ENCODE measurements at places on chromosomes 16 and 17.

DNA sequence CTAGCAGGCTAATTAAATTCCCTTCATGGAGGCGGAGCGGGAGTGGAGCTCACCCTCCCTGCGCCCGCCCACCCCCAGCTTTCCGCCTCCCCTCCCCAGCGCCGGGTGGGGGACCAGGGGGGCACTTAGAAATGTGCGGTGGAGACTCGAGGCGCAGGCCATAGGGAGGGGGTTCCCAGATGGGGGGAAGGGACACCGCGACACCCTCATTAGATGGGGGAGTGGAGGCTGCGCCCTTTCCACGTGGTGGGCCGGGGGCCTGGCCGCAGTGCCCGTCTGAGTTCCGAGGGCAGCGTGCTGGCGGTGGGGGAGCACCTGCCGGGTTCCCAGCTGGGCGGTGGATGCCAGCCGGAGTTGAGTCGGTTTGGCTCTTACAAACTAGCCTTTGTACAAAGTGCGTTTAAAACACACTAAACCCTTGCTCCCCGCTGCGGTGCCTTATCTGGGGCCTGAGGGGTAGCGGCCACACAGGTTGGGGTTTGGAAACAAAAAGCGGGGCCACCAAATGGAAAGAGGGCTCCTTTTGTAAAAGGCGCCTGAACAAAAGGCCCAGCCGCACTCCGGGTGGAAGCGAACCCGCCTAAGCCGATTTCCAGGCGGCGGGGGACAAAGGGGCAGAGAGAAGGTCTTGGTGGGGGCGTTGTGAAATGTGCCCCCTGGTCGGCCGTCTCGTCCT lies 1.4 kb downstream of the GSE1 start:
- no peak for DNase-seq

DNA sequence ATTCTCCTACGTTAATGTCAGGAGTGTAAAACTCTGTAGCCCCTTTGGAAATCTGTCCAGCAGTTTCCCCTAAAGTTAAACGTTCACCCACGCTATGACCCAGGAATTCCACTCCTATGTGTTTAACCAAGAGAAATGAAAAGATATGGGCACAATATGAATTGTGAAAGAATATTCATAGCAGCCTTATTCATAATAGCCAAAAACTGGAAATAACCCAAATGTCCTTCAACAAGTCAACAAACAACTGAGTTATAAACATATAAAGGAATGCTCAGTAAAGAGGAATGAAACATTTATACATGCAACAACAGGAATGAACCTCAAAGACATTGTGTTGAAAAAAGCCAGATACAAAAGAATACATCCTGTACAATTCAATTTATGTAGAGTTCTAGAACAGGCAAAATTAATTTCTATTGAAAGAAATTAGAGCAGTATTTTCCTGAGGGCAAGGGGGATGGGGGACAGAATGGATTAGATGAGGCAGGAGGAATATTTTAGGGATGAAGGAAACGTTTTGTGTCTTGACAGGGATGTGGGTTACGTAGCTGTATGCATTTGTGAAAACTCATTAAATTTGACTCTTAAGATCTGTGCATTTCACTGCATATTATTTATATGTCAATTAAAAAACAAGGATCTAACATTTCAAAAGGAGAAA lies 286.7 kb upstream of the CDH5 start:
- DNase-seq = no peak

- DNase-seq = no peak
Observed at GRCh38 chr17:15891318-15891717, 53.6 kb upstream of the ADORA2B start.

DNA sequence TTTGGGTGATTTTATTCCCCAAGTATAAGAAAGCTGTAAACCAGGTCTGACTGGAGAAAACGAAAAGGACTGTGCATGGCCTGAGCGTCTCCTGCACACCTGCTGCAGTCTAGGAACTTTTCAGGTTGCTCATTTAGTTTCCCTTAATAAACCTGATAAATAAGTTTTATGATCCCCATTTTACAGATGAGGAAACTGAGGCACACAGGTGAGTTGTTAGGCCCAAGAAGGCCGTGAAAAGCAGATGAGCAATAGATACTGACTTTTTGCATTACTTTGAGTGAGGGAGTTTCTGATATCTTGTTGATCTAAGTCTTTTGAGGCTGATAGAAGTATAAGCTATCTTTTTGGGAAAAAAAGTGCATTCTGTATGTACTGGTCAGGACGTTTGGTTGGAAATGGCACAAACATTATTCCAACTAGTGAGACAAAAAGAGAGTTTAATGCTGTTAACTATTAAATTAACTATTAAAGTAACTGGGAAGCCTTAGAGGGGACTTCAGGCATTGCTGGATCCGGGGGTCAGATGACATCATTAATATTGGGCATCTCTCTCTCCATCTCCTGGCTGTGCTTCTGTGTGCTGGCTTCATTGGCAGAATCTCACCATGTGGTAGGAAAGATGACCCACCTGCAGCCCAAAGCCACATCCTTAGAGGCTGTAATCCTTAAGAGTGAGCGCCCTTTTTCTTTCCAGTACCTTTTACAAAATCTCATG lies 163.4 kb downstream of the CMIP start:
- DNase-seq = no peak

- no peak for DNase-seq
Observed at GRCh38 chr17:62739645-62740388, 68.3 kb downstream of the MARCHF10 start.

GRCh38 chr17:30218799-30219198 lies 16.7 kb downstream of the SLC6A4 start:
- DNase-seq = no peak

DNA sequence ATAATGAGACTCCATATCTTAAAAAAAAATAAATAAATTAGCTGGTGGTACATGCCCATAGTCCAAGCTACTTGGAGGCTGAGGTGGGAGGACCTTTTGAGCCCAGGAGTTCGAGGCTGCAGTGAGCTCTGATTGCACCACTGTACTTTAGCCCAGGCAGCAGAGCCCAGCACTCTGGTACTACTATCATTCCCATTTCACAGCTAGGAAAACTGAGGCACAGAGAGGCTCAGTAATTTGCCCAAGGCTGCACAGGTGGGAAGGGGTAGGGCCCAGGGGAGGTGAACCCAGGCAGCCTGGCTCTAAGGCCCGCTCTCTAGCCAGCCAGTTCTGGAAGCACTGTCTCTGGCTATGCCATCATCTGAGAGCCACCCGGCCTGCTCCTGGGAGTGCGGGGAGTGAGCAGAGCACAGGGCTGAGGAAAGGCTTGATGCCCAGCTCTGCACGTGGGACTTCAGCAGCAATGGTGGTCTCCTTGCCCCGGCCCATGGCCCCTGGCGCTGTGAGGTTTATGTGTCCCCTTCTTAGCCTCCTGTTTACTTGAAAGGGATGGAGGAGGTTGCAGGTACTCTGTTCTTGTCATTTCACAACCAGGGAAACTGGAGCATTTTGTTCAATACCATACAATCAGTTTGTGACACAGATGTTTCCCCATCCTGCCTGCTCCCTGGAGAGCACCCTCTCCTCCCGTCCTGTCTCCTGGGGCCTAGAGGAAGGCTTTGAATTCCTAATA lies 222.3 kb downstream of the KATNIP start:
- no peak for DNase-seq

DNA sequence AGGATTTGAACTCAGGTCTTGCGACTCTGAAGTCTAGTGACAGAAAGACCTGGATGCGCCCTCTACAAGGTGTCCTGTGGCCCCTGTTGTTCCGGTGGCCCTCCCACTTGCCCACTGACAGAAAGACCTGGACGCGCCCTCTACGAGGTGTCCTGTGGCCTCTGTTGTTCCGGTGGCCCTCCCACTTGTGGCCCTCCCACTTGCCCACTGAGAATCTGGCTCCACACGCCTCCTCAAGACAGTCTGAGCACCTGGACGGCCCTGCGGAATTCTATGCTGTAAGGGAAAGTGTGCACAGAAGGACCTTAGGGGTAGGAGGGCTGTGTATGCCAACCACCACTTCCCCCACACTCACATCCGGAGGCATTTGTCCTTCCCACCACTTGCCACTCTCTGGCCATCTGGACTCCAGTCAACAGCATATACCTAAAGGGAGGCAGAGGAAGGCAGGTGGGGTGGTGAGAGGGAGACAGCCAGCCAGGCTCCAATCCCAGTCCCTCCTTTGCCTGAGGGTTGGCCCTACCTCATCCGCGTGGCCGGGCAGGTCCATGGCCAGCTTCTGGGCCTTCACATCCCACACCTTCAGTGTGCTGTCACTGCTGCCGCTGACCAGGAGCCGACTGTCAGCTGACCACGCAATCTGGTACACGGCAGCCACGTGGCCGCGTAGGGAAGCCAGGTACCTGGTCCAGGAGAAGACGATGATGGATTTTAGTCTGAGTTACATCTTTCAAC lies 9.1 kb downstream of the NLE1 start:
- DNase-seq = no peak

GRCh38 chr17:81553616-81554181 lies 1.5 kb upstream of the FAAP100 start:
- no peak for DNase-seq

DNA sequence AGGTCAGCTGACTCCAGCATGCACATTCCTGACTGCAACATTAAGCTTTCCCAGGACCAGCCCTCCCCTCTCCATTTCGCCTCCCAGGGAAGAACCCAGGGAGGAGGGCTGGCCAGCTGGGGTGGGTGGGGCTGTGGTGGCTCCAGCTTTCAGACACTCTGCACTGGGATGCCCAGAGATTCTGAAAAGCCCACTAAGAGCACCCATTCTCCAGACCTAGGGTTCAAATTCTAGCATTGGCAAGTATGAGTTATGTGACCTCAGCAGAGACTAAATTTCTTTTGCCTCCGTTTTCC lies 7.8 kb downstream of the DLX3 start:
- DNase-seq = no peak

- no peak for DNase-seq
Observed at GRCh38 chr16:65212240-65212639, 90.4 kb upstream of the CDH11 start.

DNA sequence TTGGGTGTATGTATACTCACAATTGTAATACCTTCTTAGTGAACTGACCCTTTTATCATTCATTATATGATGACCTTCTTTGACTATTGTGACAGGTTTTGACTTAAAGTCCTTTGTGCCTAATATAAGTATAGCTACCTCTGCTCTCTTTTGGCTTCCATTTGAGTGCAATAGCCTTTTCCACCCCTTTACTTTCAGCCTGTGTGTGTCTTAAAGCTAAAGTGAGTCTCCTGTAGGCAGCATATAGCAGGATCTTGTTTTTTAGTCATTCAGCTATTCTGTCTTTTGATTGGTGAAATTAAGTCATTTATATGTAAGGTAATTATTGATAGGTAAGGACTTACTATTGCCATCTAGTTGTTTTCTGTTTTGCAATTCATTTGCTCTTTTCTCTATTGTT lies 15.9 kb upstream of the TBX4 start:
- DNase-seq = no peak

DNA sequence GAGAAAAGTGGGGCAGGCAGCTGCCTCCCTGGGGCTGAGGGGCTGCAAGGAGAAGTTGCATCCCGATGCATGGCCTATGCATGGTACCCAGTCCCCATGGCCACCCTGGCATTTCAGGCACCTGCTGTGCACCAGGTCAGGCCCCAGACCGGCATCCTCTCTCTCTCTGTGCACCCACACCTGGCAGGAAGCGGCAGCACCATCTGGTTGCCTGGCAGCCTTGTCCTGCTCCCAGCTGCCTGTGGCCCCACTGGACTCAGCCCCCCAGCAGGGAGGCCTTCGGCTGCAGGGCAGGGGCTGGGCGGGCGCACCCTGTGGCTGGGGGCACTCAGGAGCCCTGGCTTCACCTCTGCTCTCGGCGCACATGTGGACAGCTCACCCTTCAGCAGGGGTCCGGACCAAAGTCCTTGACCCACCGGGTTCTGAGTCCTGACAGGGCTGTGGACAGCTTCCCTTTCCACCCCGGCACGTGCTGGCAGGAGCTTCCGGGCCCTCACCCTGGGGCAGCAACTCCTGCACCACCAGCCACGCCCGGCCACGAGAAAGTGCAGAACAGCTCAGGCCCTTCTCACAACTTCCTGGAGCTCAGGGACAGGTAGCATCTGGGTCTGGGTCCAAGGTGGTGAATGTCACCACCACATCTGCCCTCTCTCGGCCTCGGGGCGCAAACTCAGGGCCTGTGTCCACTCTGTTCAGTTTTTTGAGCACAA lies 36.7 kb downstream of the CTU2 start:
- no peak for DNase-seq

DNA sequence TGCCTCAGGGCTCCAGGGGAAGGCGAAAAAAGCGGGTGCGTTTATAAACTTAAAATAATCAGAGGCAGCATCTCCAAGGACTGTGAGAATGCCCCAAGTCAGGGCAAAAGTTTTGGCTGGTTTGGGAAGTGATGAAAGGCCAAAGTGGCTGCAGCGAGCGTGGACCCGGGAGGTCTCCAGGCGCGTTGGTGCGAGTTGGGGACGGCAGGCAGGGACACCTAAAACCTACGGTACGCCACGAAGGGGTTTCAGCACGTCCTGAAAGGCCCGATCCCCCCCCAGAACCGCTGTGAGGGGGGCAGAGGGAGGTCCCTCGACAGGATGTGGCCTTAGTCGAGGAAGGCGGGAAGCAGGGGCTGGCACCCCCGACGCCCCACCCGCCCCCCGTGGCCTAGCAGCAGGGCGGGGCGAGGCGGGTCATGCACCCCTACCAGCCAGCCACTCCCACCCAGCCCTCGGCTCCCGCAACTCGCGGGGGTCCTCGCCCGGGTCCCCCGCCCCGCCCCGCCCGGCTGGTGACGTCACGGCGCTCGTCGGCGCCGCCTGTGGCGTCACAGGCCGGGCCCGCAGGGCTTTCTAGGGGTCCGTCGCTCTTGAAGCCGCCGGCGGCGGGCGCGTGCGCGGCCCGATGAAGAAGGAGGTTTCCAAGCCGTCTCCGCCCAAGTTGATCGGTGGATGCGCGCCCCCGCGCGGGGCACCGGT lies at the start of gene MYCBPAP:
Gene MYCBPAP (plus strand): TSS at position 569 of the 702 bp plus-strand sequence. CDS start 236 bp downstream, outside the sequence.
- DNase-seq = peak; percentile 44

DNA sequence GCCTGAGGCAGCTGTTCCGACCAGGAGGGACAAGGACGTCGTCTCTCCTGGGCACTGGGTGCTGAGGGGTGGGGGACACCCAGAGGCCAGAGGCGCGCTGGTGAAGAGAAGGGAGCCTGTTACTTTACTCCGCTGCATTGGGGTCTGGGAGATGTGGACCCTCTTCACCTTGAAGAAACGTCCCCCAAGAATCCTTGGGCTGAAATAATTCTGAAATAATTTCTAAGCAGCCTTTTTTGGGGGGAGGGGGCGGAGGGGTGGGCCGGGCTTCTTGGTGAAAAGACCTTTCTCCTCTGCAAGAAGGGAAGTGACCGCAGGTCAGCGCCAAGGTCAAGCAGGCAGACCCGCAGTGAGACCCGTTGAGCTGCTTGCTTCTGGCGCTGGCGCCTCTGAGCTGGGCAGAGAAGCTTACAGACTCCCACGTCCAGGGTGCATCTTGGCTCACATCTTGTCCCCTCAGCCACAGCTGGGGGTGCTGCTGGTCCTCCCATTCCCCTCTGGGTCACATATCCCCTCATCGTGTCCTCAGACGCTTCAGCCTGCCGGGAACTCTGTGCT lies 1.1 kb downstream of the SYT17 start:
- no peak for DNase-seq

DNA sequence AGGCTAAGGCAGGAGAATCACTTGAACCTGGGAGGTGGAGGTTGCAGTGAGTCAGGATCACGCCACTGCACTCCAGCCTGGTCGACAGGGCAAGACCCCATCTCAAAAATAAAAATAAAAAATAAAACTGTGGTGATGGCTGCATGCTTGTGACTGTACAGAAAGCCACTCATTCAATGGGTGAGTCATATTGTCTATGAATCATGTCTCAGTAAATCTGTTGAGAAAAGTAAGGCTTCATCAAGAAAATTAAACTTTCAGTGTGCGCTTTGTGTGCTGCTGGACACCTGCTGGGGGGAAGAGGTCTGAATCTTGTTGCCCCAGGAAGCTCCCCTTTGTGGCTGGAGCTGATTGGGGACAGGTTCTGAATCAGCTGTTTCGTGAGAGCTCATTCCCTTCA lies 11.3 kb downstream of the NUBP1 start:
- DNase-seq = no peak

Measured in MM.1S (cell line).